NCI-H187 treated with DMSO at 0.1 percent for 48 hours (cell line): ENCODE measurements at places on chromosomes 11 and 22.

- DNase-seq = no peak
Observed at GRCh38 chr11:71304491-71304890, 52.1 kb upstream of the SHANK2 start.

GRCh38 chr11:92136797-92137196 is 87.8 kb upstream of the FAT3 start:
- no peak for DNase-seq

- DNase-seq = no peak
Observed at GRCh38 chr11:102971766-102972165, 16.2 kb upstream of the MMP13 start.

DNA sequence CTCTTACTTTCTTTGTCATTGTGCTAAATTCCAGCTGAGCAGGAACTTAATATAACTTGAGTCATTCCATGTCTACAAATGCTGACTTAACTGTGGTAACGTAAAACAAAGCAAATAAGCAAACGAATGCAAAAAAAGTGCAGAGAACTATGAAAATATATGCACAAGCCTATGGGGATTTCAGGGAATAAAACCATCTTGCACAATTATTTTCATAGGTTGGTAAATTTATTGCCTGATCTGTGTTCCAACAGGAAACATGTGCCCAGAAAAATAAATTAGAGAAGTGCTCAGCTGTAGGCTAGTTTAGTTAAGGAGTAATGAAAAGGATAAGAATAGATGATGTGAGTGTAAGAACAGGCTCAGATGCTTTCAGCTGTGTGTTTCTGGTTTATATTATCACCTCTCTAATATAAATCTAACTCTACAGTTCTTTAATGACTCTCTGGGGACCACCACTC is 1169.3 kb downstream of the LRRC4C start:
- DNase-seq = no peak

- DNase-seq = no peak
Observed at GRCh38 chr22:43008921-43009320, 6.0 kb downstream of the PACSIN2 start.

DNA sequence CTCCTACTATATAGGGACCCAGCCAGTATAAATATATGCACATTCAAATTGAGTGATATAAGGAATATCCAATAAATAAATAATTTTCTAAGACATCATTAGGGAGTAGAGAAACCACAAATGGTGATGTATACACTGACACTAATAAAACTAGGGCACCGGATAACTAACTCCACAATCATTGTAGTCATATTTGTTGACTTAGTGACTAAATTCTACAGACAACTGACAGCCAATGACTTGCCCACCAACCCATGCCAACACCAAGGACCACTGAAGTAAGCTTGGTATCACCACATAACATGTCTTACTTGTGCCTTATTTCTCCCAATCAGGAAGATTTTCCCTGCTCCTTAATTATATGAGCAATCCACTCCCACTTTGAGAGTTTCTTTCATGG is 139.6 kb upstream of the TRPC6 start:
- no peak for DNase-seq

- DNase-seq = no peak
Observed at GRCh38 chr22:33539902-33540751, 380.1 kb downstream of the LARGE1 start.

GRCh38 chr11:112723676-112724495 is 237.3 kb upstream of the NCAM1 start:
- DNase-seq = no peak

- no peak for DNase-seq
Observed at GRCh38 chr11:32224580-32224979, 133.7 kb downstream of the RCN1 start.

DNA sequence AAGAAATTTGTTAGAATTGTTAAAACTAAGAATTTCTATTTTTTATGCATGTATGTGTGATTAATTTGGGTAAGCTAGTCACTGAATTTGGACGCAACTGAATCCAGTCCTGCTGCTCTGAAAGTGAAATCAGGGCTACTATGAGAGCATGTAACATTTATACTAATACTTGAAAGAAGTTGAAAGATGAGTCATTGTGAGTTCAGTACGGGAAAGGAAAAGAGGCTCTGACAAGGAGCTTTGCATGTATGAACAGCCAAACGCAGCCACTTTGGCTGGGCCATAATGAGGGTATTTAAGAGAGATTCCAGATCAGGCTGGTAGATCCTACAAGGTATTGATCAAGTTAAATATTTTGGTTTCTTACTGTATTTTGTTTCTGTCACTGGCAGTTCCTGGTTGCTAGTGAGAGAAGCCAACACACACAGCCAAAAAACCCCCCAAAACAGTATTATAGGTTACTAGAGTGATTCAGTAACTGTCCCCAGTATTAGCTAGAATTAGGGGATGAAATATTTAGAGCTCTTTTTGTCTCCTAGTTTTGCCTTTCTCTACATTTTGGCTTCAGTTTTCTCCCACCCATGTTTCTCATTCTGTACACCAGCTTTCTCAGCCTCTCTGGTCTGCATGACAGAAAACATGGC is 14.1 kb downstream of the AASDHPPT start:
- DNase-seq = no peak

DNA sequence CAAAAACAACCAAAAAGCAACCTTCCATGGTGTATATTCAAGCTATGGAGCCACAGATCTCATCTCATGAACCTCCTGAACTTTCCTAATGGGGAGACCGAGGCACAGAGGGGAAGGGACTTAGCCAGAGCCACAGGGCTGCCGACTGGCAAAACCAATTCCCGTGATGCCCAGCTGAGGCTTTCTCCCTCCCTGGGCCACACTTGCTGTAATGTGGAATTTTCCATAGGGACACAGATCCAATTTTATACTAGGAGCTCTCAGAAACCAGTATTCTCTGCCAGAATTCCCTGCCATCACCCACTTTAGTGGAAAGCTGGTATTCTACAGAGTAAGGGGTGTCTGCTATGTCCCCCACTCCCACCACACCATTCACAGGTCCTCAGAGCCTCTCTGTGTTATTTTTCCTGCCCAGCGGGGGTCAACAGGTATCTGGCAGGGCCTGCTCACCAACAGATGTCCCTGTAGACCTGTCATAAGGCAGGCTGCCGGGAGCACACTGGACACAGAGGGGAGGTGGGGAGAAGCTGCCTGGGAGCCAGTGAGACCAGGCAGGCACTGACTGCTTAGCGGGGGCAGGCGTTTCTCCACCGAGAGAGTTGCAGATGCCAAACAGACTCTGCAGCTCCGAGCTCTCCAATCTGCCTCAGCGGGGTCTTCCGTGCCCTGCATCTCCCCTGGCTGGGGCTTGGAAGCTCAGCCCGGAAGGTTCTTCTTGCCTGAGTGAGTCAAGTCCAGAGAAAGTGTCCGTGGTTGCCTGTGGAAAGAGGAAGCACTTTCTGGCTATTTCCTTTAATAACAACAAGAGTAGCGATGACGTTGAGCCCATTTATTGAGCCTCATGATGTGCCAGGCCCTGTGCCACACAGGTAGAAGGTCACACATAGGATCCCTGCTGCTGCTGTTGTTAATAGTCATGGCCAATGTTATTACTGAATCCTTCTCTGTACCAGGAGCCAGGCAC is 26.3 kb downstream of the RPS6KA4 start:
- DNase-seq = no peak

DNA sequence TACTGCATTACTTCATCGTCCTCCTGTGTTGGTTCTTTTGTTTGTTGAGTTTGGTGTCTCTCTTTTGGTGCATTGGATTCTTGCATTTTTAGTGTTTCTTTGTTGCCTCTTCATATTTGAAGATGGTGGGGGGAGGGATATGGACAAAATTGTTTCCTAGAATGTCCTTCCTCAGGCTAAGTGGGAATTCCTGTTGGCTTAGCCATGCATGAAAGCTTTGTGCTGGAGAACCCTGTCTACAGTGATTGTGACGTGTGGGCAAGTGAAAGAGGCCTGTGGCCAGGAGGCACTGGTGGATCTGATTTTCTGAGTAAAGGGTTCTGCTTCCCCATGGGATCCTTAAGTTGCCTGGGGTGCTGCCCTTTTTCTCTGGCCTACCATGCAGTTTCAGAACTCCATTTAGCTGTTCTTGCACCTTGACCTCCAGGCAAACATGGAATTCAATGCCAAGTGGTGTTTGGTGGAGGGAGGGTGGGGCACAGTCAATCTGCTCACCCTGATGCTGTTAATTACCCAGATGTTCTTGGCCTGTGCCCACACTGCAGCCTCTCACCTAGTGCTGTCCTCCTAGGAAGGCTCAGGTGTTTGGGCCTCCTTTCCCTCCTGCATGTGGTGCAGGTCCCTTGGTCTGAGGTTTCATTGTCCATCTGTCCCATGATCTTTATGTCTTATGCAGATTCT is 46.3 kb upstream of the SLC22A12 start:
- no peak for DNase-seq

- no peak for DNase-seq
Observed at GRCh38 chr11:45895553-45896259, 10.3 kb downstream of the MAPK8IP1 start.

GRCh38 chr11:8813658-8814057 is 97.3 kb upstream of the AKIP1 start:
- DNase-seq = no peak
